ENCODE measurements at places on chromosomes 2 and 18. TPM values are rescaled to one million over a fixed set of nuclear protein-coding genes. Genes with fewer than 3 reads are reported as not detected.

Gene ALK
- total RNA-seq = 0.16 TPM

Gene PLB1
- 1.9 TPM for total RNA-seq

Gene ZNF516
- total RNA-seq = 59.8 TPM

Gene HOXD8
- total RNA-seq = not detected

Gene MC4R
- not detected for total RNA-seq

DNA sequence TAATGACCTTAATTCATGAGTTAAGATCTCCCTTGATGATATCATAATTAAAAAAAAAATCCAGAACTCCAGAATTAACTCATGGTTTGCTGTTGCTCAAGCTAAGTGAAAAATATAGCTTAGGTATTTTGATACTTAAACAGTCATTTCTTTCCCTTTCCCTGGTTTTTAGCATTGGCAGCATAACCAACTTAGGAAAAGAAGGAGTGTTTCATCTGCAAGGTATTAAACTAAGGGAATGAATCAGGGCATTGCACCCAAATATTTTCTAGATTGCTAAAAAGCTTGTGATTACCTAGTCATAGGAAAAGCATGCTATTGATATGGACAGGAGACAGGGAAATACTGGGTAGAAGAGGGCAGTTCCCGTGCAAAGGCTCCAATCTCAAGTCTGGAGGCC is 207.2 kb downstream of the LRP1B start:
- peak; percentile 86 for DNase-seq

DNA sequence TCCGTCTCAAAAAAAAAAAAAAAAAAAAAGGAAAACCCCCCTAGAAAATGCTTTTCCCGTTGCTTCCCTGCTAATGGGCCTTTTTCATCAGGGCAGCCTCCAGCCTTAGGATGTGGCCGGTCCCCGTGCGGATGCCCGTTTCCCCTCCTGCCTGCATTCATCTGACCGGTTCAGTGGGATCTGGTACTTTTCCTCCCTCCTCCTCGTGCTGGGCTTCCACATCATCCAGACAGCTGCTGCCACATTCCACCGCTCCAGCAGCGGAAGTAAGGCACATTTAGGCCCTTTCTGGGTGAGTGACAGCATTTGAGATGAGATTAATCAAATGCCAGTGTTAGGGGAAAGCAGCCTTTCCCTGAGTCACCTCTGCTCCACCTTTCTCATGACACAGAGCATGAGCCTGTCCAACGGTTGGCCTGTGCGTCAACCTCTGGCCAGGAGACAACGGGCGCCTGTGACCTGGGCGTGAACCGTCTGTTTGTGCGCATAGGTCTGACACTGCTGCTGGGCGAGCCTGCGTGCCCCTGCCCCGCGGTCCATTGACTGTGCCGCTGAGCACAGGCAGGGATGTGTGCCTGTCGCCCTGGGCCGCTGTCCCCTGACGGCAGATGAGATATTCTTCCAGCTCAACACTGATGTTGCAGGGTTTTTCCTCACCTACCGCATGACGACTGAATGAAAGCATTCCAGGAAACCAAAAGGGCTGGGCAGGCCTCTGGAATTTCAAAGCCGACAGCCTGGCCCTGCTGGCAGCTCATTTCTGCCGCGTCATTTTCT is 174.0 kb downstream of the TGIF1 start:
- DNase-seq = peak; percentile 98

DNA sequence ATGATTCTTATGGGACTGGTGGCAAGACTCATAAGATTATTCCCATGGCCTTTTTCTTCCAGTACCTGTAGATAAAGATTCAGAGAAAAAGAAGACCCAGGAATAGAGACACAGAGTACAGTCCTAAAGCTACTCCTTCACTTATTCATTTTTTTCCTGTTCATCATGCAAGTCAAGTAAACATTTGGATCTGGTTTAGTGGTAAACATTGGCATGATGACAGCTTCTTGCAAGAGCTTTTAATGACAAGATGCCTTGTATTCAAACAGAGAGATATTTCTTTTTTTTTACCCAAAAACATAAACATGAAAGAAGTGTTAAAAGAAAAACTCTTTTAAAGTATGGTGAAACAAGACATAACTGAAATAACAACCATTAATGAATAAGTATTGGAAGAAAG is 20.2 kb downstream of the CXCR2 start:
- no peak for DNase-seq

DNA sequence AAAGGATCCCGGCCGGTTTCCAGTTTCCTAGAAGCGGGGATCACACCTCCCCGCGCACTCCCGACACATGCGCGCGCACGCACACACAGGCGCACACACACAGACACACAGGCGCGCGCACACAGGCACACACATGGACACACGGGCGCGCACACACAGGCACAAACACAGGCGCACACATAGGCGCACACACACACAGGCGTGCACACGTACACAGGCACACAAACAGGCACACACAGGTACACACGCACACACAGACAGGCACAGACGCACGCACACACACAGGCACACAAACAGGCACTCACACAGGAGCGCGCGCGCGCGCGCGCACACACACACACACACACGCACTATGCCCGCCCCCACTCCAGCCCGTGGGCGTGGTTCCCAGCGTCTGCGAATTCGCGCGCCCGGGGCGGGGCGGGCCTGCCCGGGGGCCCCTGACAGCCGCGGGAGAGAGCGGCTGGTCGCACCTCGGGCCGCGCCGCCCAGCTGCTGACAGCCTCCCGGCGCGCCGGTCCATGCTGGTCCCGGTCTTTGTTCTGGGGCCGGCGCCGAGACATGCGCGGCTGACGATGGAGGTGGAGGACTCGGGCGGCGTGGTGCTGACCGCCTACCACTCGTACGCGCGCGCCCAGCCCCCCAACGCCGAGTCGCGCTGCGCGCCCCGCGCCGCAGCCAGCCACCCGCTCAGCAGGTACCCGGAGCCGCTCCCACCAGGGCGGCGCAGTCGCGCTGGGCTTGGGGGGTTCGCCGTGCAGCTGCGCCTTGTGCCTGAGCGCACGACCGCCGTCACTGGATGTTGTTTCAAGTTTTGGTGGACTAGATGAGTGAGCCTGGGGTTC is at the start of gene ARHGAP28:
TSS of gene ARHGAP28 (plus strand) at position 470 of the 845 bp plus-strand sequence. CDS start at position 576, 106 bp downstream.
- DNase-seq = peak; percentile 92

GRCh38 chr2:228268756-228269155 is 87.3 kb upstream of the SPHKAP start:
- no peak for DNase-seq

DNA sequence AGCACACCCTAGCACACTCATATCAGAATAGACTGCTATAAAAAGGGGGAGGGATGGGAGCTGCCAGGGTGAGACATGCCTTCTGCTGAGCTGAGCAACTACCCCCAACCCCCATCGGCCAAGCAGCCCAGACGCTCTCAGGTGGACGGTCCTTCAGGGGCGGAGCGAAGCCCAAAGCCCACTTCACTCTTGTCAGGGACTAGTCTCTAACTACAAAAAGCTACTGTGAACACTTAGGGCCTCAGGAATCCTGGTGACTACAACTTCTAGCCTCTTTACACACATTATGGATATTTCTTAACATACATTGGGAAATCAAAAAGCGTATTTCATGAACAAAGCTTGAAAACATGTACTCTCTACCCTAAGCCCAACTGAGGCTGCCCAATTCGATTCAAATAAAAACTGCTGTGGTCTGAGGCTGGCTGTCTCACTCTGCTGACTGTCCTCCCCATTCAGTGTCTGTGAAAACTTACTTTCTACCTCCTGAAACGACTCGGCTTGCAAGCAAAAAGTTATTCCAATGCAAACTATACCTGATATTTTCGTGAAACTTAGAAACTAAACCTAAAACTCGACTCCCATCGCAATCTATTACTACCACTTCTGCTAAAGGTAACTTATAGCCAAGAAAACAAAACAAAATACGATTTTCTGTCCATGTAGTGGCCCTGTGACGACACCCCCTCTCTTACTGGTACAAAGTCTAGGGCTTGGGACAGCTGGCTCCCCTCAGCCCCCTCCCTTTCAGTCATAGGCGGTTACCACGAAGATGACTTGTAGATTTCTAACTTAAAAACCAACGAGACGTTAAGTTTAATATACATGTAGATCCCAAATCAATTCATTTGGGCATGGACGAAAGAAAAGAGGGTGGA is 1.2 kb downstream of the SERTAD2 start:
- DNase-seq = peak; percentile 44

DNA sequence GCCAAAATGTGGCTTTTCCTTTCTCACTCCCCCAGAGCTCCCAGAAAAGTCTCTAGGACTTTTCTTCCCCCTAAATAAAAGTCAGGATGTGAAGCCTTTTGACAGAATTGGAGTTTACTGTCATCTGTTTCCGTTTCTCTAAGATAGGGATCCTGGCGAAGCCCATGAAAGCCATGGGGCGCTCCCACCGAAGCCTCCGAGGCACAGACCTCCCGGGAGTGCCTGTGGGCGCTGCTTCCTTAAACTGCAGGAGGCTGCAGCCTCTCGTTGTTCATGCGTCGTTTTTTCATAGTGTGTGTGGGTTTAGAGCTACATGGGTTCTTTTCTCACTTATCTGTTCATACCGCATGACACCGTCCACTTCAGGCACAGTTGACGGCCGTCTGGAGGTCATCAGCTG is 56.8 kb downstream of the ASAP2 start:
- DNase-seq = no peak

- DNase-seq = no peak
Measured at GRCh38 chr18:47997338-47997780, 66.9 kb upstream of the SMAD2 start.

- no peak for DNase-seq
Measured at GRCh38 chr2:235506291-235506996, 12.6 kb downstream of the AGAP1 start.

DNA sequence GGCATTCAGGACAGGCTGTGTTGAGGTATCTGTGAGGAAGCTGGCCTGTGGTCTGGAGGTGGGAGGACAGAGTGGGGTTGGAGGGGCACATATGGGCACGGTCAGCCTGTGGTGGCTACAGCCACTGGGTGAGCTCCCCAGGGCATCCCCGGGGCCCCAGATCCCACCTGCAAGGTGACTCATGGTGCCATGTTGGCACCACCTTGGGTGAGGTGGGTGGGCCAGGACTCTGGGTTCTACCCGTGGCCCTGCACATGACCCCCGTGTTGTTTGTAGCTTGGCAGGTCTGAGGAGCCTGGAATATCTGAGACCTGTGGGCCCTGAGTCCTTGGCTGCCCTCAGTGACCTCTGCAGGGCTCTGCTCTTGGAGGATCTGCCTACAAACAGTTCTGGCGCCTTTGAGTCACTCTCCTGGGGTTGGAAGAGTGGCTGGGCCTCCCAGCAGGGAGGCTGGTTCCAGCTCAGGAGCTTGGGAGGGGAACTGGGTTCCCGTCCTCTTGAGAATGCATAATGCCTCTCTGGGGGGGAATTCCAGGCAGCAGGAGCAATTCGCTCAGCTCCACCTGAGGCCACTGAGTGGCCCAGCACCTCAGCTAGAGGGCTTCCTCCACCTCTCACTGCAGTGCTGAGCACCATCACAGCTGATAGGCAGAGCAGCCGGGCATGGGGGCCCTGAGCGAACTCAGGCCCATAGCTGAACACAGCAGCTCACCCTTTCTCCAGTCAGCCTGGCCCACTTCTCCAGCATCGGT is 105.1 kb downstream of the DYSF start:
- no peak for DNase-seq

DNA sequence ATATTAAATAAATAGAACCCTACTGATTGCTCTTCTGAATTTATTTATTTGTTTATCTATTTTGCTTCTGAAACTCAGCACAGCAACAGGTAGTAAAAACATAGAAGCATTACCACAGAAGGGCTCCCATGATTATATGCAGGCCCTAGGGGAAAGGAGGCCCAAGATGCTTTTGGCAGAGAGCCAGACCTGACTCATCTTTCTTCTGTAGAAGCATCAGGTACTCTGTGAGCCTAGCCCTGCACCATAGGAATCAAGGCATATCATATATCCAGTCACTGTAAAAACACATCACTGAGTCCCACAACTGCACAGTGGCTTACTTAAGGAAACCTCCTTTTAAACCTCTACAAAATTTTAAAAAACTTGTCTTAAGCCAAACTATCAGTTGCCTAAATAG is 1.8 kb downstream of the SCN9A start:
- peak; percentile 77 for DNase-seq
